Activated gamma-delta T cell treated with Interleukin-2 at 50 U/mL for 16 hours (primary cell): ENCODE measurements at places on chromosomes 7 and 10.

DNA sequence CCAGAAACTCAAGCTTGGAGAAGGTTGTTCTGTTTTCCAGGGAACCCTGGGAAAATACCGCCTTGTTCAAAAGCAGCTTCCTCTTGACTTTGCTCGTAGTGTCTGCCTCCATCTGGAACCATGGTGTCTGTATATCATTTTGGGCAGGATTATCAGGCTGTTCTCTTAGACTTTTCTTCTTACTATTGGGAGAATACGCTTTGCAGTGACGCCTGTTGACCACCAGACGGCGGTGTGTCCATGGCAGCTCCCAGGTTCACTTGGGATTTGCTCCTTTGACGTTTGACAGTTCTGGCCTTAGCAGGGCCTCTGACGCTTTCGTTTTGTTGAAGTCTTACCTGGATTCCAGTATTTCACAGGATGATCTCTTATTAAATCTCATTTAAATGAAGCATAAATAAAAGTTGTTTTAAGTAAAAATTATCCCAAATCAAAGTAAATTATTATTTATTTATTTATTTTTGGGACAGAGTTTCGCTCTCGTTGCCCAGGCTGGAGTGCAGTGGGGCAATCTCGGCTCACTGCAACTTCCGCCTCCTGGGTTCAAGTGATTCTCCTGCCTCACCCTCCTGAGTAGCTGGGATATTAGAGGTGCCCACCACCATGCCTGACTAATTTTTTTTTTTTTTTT lies 41.8 kb upstream of the GJD4 start:
- DNase-seq: peak; percentile 24

DNA sequence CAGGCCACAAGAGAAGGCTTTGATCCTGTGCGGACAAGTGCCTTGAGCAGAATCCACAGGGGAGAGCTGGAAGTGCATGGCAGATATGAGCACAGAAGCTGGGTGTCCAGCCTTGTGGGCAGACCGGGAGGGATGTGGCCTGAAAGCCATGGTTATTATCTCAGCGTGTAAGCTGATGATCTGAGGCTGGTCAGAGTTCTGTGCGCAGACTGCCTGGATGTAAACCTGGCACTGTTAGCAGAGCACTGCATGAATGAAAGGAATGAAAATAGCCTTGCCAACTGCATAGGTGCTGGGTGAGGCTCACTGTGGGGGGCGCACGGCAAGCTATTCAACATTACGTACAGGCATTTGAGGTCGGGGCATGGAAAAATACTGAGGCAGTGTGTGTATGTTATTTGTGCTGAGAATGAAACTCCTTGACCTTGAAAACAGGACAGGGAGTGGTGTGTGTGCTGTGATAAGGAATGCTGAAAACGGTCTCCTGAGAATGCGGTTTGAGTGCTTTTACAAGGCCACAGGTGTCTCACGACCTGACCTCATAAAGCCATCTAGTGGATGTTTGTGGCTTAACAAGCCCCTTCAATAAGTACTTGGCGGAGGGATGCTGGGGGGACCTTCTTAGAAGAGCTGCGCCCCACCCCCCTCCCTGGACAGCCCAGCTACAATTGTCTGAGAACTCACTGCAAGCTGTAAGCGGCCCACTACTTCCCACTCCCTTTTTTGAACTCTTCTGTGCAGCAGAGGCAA lies 18.7 kb downstream of the AKR1C1 start:
- no peak for DNase-seq

DNA sequence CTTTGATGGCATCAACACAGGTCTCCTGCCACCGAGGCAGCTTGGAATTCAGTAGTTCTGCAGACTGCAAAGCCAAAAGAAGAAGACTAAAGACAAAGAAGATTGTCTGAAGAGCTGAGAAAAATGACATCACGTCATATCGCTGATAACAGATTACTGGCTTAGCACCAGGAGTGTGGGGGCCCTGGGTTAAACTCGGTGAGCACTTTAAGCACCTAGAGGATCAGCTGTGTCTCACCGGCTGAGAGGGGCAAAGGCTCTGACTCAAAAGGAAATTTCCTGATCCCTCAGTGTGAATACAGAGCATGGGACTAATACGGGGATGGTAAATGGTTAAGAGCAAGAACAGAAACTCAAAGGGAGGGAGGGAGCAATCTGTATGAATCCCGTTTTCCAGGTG lies 30.7 kb downstream of the BRI3 start:
- no peak for DNase-seq

DNA sequence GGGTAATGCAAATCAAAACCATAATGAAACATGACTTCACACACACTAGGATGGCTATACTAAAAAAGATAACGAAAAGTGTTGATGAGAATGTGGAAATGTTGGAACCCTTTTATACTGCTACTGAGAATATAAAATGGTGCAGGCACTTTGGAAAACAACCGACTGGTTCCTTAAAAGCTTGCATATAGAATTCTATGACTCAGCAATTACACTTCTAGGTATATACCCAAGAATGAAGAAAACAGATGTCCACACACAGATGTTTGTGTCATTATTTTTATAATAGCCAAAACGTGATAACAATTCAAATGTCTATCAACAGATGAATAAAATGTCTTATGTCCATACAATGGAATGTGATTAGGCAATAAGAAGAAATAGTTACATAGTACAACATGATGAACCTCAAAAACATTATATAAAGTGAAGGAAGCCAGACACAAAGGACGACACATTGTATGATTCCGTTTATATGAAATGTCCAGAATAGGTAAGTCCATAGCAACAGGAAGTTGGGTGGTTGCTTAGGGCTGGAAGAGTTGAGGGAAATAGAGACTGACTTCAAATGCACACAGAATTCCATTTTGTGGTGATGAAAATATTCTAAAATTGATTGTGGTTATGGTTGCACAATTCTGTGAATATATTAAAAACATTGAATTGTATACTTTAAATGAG lies 148.3 kb upstream of the PHYHIPL start:
- no peak for DNase-seq

GRCh38 chr10:85789982-85790789 lies 576.4 kb downstream of the GRID1 start:
- no peak for DNase-seq

- DNase-seq: no peak
Measured at GRCh38 chr7:106658316-106659165, 2.4 kb downstream of the CCDC71L start.

- DNase-seq: no peak
Measured at GRCh38 chr10:7135188-7135587, 275.6 kb downstream of the SFMBT2 start.

DNA sequence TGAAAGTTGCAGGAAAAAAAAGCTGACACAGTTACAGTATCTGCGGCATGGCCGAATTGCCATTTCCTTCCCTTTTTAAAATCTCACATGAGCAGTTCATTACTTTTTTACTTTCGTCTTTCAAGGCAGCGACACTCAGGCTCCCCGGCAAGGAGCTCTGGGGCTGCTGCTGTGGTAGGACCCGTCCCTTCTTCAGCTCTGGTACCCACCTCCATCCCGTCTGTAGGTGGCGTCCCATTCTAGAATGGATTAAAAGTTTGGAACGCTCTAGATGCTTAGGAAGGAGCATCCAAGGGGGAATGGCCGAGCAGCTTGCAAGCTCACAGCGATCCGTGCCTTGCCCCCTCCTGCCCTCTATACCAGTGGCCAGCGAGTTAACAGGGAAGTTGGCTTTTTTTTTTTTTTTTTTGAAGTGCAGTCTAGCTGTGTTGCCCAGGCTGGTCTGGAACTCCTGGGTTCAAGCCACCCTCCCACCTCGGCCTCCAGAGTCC lies 22.8 kb upstream of the TTYH3 start:
- DNase-seq: no peak

- no peak for DNase-seq
Measured at GRCh38 chr10:78691301-78692030, 377.3 kb upstream of the ZMIZ1 start.

GRCh38 chr10:72087969-72088888 lies at the start of gene SPOCK2:
SPOCK2 (minus strand) TSS chr10:72088551; CDS start chr10:72088328, 223 bp downstream.
- DNase-seq: peak; percentile 71

GRCh38 chr7:132475669-132476116 lies 100.6 kb downstream of the PLXNA4 start:
- DNase-seq: no peak

GRCh38 chr7:100367676-100368613 lies 5.3 kb upstream of the PILRA start:
- no peak for DNase-seq

GRCh38 chr10:79289801-79290200 lies 57.5 kb upstream of the PPIF start:
- DNase-seq: no peak

GRCh38 chr7:132810561-132810960 lies 234.3 kb upstream of the PLXNA4 start:
- DNase-seq: no peak

DNA sequence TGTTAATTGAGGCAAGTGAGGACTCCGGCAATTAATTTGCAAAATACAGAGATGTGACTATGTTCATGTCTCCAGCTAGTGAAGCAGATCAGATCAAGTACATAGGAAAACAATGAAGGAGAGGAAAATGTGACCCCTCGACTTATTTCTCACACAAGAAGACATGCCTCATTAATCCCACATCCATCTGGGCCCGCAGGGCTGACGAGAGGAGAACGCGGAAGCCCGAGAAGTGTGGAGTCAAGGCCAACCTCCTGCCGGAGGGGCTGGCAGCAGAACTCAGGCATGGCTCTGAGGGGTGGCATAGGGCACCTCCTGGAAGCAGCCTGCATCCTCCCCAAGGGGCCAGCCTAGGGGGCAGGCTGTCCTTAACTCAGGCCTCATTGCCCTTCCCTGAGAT lies 54.4 kb downstream of the ZNF503 start:
- no peak for DNase-seq

DNA sequence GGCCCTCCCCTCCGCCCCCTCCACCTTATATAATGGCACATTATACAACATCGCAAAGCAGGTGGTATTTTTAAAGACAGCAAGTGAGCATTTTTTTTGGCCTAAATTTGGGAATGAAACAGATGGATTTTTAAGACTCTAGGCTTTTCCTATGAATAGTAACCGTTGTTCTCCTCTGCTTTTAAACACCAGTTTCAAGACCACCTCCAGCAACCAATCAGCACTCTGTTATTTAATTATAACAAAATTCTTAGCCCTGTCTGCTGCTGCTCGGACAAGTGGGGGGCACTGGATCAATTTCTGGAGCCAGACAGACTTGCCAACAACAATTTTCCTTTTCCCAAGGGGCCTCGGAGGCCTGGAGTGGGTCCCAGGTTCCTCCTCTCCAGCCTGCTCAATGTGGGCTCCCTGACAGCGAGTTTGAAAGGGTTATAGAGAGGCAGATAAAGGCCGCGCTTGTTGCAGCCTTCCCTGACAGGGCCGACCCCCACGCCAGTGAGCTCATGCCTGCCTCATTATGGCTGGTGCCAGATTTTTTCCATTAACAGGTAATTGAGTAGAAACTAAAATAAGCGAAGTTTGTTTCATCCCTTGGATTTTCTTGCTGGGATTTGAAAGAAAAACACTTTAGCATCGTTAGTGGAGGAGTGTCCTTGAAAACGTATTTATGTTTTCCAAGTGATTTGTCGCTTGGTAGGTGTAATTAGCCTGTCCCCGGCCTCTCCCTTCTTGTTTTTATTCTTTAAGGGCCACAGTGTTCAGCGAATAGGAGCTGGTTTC lies 227.3 kb downstream of the TCF7L2 start:
- DNase-seq: no peak

GRCh38 chr10:104254493-104255310 lies at the start of gene GSTO1:
GSTO1 (plus strand) TSS chr10:104254892; CDS start chr10:104254929, 37 bp downstream.
- DNase-seq: peak; percentile 53

- DNase-seq: no peak
Measured at GRCh38 chr10:111206521-111206920, 129.7 kb downstream of the ADRA2A start.

- peak; percentile 8 for DNase-seq
Measured at GRCh38 chr10:30527623-30528428, 93.8 kb downstream of the MAP3K8 start.

GRCh38 chr7:5827755-5828154 lies 46.3 kb upstream of the RNF216 start:
- peak; percentile 38 for DNase-seq

DNA sequence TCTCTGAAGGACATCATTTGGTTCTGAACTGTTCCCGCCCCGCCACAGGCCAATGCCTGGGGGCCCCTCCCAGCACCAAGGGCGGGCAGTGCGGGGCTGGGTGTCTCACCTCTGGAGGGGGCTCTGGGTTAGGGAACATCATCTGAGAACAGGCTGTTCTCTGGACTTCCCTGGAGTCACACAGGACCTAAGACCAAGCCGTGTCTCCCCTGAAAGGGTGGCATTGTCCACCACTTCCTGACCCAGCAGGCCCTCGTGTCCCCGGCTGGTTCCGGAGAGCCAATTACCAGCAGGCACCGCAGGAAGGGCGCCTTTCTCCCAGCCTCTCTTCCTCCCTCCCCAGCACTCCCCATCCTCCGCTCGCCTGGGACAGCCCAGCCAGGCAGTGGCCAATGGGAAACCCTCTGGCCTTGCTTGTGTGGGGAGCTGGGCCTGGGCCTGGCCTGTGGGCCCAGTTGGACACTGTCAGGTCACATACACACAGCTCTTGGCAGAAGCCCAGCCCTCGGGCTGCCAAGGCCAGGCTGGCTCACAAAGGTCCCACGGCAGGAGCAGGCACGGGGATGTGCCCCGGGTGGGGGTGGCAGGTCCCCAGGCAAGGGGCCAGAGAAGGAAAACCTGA lies 119.5 kb downstream of the SPDYE5 start:
- no peak for DNase-seq

GRCh38 chr10:12937527-12937926 lies 64.0 kb downstream of the CCDC3 start:
- DNase-seq: no peak

DNA sequence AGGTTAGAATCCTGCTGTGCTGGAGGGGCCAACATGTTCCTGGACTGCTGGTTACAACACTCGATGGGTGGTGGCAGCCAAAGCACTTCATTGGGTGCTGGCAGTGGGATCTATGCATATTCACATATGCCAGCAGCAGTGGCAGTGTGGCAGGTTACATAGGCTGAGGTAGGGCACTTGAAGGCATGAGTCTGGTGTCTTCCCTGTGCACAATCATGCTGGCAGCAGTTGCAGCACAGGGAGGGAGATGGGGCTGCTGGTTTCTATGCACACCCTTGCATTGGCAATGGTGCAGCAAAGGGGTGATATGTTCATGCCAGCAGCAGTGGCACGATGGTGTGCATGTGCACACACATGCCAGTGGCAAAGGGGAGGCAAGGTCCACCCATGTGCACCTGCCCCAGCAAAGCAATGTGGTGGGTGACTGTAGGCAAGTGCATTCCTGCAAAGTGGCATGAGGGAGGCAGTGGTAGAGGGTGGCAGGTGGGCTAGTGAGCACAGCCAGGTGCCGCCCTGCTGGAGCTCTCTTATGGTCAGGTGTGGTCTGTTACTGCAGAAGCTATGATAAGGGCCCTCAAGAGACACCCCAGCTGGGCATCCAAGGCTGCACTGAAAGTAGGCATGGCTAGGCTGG lies 356.2 kb upstream of the STEAP1 start:
- DNase-seq: no peak

- DNase-seq: no peak
Measured at GRCh38 chr7:132059141-132059540, 502.7 kb upstream of the PODXL start.

- no peak for DNase-seq
Measured at GRCh38 chr10:29277296-29277695, 11.6 kb upstream of the LYZL1 start.
